ENCODE measurements at places on chromosomes 6 and 20. TPM values are rescaled to one million over a fixed set of nuclear protein-coding genes. Genes with fewer than 3 reads are reported as not detected.

PRSS16 gene
- 0.11 TPM for total RNA-seq

ARMH2 gene
- not detected for total RNA-seq

DPPA5 gene
- total RNA-seq: not detected

HRH3 gene
- total RNA-seq: not detected

BCLAF1 gene
- 103 TPM for total RNA-seq

ID1 gene
- total RNA-seq: 36.1 TPM

EYA4 gene
- 14.5 TPM for total RNA-seq

KCNB1 gene
- under 0.01 TPM for total RNA-seq

EDN1 gene
- 1.3 TPM for total RNA-seq

RIPOR3 gene
- total RNA-seq: 15.6 TPM

SMOC2 gene
- not detected for total RNA-seq

SEL1L2 gene
- not detected for total RNA-seq

ENPP4 gene
- 2.4 TPM for total RNA-seq

COL21A1 gene
- 6.2 TPM for total RNA-seq

SLC22A16 gene
- total RNA-seq: not detected

RHAG gene
- not detected for total RNA-seq

GRM1 gene
- not detected for total RNA-seq

KHDC1 gene
- 3.9 TPM for total RNA-seq

ARFGEF3 gene
- 1.7 TPM for total RNA-seq

TGM6 gene
- total RNA-seq: not detected

COX4I2 gene
- total RNA-seq: not detected

LY6G6F gene
- total RNA-seq: not detected

DDX39B gene
- 485 TPM for total RNA-seq

PLEKHG1 gene
- total RNA-seq: 1.3 TPM

BPIFB1 gene
- total RNA-seq: not detected

PRL gene
- total RNA-seq: not detected

IL22RA2 gene
- total RNA-seq: not detected
